ENCODE measurements at places on chromosomes 7 and 10.

DNA sequence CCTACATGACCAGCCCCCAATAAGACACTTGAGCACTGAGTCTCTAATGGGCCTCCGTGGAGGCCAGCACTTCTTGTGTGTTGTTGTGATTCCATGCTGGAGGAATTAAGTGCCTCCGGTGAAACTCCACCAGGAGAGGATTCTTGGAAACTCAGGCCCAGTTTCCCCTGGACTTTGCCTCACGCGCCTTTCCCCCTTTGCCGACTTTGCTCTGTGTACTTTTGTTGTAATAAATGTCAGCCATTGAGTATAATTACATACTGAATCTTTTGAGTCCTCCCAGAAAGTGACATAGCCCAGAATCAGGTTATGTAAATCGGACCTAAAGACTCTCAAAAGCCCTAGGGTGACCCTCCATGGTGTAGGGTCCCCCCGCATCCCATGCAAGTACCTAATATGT is 82.4 kb downstream of the DLG5 start:
- no peak for DNase-seq

GRCh38 chr7:101707587-101707986 is 78.5 kb upstream of the MYL10 start:
- no peak for DNase-seq

GRCh38 chr7:110095372-110096052 is 995.4 kb upstream of the LRRN3 start:
- DNase-seq, result no peak

DNA sequence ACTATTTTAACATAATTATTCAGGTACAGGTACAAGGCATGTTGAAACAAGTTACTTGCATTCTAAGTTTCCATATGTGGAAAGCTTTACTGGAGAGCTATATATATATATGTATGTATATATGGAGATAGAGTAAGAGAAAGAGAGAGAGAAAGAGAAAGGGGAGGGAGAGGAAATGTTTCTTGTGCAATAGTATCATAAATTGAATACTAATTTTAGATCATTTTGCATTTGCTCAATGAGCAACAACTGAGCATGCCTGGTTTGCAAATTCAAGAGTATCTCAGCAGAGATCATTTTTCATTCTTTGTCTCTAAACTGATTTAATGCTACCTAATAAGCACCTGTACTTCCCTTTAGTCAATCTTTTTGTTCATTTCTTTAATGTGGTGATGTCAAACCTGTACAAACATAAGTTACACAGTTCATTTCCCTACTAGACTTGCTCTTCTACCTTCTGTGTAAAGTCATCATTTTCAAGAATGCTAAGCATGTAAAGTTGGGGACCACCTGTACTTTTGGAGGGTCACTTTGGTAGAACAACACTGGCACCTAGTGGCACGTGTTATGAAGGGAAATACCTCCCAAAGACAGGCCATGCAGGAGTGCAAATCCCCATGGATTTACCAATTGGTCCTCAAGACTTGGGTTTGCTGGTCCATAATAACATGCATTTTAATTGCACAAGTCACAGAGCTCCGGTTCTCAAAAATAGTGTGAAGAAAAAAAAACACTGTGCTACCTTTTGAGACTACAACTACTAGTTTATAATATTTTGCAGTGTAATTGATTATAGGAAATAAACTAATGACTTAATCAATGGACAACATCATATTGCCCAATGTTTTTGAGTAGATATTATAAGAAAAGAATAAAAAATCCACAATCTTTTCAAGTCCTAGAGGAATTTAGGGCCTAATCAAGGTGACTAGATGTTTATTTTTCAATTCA is 431.2 kb upstream of the IGFBP3 start:
- DNase-seq, result no peak

GRCh38 chr7:101161692-101162471 is 3.5 kb downstream of the VGF start:
- DNase-seq, result no peak

- no peak for DNase-seq
Measured at GRCh38 chr10:100482834-100483185, 20.0 kb downstream of the WNT8B start.

DNA sequence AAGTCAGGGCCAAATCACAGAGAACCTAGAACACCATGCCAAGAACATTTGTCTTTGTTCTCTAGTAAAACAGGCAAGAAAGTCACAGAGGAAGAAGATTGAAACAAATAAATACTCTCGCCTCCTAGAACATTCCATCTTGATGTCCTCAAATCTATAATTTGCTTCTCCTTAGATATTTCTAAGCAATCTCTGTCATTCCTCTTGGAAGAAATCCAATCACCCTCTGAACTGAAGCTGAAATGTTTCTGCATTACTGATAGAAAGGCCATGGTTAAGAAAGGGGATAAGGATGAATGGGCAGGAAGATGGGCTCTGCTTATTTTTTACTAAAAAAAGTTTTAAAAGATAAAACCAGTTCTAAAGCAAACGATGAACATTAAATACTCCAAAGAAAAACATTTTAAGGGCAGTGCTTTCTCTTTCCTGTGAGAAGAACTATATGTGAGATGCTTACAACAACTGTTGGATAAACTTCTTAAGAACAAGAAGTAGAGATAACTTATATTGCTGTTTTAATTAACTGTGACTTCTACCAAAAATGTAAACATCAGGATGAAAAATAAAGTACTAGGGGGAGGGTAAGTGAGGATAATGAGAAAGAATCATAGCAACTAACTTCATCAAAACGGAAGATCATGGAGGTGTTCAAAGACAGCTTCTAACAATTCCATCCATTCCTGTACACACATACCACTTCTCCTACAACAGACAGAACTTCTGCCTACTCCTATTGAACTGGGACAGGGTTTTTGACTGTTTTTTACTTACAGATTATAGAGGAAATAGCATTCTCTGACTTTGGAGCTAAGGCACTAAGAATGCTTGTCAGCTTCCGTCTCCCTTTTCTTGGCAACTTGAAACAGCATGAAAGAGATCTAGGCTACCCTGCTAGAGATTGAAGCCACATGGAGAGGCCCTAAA is 153.0 kb upstream of the LRRTM3 start:
- no peak for DNase-seq

DNA sequence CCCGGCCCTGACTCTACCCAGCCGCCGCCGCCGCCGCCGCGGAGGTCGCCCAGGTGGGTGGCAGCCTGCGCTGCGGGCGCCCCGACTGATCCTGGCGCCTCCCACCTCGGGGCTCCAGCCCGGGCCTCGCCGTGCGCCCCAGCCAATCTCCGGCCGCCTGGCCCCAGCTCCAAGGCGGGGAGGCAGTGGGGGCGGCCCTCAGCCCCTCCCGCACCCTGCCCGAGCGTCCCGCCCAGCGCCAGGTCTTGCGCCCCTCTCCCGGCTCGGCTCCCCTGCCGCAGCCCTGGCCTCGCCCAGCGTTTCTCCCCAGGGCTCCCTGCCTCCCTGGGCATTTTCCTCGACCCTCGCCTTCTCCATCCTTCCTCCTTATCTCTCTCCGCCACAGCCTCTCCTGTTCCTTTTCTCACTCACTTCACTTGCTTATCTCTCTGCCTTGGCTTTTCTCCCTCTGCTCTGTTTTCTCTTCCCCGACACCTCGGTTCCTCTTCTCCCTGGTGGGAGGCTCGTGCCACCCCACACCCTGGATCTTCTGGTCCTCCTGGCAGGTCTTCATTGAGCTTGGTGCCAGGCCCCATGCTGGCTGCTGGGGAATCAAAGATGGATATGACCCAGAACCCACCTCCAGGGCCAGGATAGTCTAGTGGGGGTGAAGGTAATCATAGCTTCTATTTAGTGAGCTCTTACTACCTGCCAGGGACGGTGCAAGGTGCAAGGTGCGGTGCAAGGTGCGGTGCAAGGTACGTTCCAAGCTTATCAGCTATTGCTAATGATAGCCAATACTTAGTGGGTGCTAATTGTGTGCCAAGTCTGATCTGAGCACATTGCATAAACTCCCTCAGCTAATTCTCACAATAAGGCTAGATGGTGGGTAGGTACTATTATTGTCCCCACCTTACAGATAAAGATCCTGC is at the start of gene SFRP5:
TSS of gene SFRP5 (minus strand) at position 87 of the 911 bp plus-strand sequence. CDS start 166 bp downstream, outside the sequence.
- no peak for DNase-seq

- no peak for DNase-seq
Measured at GRCh38 chr7:81672872-81673271, 97.0 kb downstream of the HGF start.

DNA sequence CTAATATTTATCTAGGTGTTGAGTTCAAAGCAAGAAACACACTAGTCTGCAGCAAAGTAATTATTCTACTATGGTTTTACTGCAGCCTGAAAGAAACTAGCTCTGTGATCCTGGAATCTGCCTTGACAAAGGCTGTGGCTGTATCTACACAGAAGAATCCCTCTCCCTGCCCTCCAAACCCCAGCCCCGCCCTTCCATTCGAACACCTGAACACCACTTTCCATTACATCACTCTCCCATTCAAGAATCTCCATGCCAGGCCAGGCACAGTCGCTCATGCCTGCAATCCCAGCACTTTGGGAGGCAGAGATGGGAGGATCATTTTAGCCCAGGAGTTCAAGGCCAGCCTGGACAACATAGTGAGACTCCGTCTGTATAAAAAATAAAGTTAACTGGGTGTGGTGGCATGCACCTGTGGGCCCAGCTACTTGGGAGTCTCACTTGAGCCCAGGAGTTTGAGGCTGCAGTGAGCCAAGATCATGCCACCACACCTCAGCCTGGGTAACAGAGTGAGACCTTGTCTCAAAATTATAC is 23.3 kb downstream of the LRRC20 start:
- no peak for DNase-seq

DNA sequence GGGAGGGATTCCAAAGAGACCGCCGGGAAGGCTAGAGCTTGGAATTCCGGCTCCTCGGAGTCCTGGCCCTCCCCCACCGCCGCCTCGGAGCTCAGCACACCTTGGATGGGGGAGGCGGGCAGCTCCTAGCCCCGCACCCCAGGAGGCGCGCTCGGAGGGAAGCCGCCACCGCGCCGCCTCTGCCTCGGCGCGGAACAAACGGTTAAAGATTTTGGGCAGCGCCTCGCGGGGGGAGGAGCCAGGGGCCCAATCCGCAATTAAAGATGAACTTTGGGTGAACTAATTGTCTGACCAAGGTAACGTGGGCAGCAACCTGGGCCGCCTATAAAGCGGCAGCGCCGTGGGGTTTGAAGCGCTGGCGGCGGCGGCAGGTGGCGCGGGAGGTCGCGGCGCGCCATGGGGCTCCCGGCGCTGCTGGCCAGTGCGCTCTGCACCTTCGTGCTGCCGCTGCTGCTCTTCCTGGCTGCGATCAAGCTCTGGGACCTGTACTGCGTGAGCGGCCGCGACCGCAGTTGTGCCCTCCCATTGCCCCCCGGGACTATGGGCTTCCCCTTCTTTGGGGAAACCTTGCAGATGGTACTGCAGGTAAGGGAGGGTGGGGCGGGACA is at the start of gene CYP26A1:
TSS of gene CYP26A1 (plus strand) at position 355 of the 608 bp plus-strand sequence. CDS start at position 397, 42 bp downstream.
- no peak for DNase-seq

DNA sequence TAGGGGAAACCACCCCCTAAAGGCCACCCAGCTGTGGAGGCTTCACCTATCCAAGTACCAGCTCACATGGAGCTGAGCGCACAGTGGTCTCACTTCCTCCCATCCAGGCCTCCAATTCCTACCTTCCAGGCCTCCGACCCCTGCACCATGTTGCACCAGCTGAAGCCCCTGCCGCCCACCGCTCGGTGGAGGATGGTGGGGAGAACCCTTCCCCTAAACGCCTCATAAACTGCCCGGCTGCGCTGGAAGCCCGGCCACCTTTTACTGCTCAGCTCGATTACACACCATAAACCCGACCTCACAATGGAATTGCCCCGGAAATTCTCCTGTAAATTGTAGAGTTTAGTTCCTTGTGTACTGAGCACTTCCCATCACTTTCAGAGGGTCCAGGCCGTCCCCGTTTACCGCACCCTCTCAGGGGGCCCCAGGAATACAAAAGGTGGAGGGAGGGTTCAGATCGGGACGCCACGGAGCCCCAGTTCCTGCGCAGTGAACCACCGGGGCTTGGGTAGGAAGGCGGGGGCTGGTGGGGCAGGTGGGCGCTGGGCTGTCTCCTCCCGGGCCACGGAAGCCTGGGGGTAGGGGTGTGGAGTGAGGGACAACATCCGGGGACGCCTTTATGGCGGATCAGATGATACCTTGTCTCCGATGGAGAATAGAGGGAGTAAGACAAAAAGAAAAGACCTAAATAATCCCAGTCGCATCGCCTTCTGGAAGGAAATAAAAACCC is 1.4 kb upstream of the HOXA7 start:
- no peak for DNase-seq

DNA sequence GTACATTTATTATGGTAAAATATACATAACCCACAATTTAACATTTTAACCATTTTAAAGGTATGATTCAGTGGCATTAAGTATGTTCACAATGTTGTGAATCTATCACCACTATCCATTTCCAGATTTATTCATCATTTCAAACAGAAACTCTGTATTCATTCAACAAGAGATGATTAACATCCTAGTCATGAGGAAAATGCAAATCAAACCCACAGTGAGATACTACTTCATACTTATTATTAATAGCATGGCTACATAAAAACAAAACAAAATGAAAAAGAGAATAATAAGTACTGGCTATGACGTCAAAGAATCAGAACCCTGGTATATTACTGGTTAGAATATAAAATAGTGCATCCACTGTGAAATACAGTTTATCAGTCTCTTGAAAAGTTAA is 386.6 kb upstream of the POM121L12 start:
- DNase-seq, result no peak
